ENCODE measurements at places on chromosomes 2 and 18. TPM values are rescaled to one million over a fixed set of nuclear protein-coding genes. Genes with fewer than 3 reads are reported as not detected.
A peak's percentile ranks its signal among the peaks of the same experiment; 100 is the strongest.

The IGFBP2 gene
- 413 TPM for total RNA-seq

The CCDC85A gene
- 3.2 TPM for total RNA-seq

The MLPH gene
- total RNA-seq, result 13.8 TPM

The SLC35F6 gene
- 40.0 TPM for total RNA-seq

The WIPF1 gene
- 43.4 TPM for total RNA-seq

The PSMA8 gene
- not detected for total RNA-seq

The RNF152 gene
- total RNA-seq, result 11.2 TPM

DNA sequence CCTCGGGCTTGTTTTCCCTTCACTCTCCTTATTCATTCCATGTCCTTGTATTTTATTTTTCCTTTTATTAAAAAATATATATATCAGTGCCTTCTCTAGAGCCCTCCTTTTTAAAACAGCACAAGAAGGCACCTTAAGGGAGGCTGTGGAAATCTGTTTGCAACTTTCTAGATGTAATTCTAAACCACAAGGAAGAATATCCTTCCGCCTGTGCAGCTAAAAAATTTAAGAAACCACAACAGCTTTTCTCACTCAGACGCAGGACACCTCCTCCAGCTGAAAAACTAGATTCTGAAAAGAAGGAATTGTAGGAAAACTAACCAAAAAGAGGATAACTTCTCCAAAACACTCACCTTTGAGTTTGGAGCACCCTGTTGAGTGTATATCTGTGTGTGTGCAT lies 142.2 kb downstream of the BCL11A start:
- H3K36me3 ChIP-seq, result no peaks in the 10 kb centered on the region
- no peaks in the 10 kb centered on the region for H3K4me1 ChIP-seq
- peaks cover 19% of the 10 kb centered on the region for H3K27me3 ChIP-seq
- no peak for ATAC-seq

- H3K36me3 ChIP-seq, result no peaks in the 10 kb centered on the region
- peaks cover 10% of the 10 kb centered on the region for H3K27me3 ChIP-seq
- peak; percentile 49 for ATAC-seq
- H3K27ac ChIP-seq, result peak overlapping the region; percentile 84
Measured at GRCh38 chr18:36296650-36297416, 680 bp upstream of the FHOD3 start.

GRCh38 chr2:164841719-164842623 lies at the start of gene COBLL1:
TSS of gene COBLL1 (minus strand) at chr2:164841823. CDS start at chr2:164841196, 627 bp downstream.
- H3K4me1 ChIP-seq, result peaks cover 3% of the 10 kb centered on the region
- peak; percentile 84 for ATAC-seq
- no peaks in the 10 kb centered on the region for H3K27me3 ChIP-seq
- peak within 1 kb of the TSS; percentile 93 for H3K27ac ChIP-seq

- ATAC-seq, result no peak
- H3K36me3 ChIP-seq, result peaks cover 46% of the 10 kb centered on the region
- H3K27ac ChIP-seq, result no peak overlapping the region
- H3K27me3 ChIP-seq, result no peaks in the 10 kb centered on the region
Measured at GRCh38 chr18:22987547-22988189, 54.5 kb downstream of the RBBP8 start.

DNA sequence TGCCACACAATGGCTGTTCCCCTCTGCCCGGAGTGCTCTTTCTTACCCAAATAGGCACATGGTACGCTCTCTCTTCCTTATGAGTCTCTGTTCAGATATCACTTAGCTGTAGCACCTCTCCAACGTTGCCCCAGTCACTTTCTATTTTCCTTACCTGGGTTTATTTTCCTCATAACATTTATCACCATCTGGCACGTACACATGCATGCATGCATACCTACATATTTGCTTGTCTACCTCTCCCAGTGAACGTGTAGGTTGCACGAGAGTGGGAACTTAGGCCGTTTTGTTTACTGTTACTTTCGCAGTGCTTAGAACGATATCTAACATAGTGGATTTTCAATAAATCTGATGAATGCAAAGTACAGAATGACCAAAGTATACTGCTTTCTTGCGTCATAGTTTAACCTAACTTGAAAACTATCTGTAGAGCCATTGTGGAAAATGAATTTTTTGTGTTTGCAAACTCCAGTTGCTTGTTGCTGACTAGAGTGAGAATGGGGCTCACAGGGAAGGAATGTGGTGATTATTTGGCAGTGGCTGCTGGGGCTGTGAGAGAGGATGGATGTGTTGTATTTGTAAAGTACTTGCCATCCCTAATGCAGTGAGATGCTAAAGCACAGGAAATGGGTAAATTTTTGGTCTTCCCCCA lies 47.1 kb downstream of the ACSL3 start:
- H3K27ac ChIP-seq, result no peak overlapping the region
- no peak overlapping the region for H3K4me3 ChIP-seq
- H3K4me1 ChIP-seq, result peaks cover 6% of the 10 kb centered on the region
- no peaks in the 10 kb centered on the region for H3K27me3 ChIP-seq

DNA sequence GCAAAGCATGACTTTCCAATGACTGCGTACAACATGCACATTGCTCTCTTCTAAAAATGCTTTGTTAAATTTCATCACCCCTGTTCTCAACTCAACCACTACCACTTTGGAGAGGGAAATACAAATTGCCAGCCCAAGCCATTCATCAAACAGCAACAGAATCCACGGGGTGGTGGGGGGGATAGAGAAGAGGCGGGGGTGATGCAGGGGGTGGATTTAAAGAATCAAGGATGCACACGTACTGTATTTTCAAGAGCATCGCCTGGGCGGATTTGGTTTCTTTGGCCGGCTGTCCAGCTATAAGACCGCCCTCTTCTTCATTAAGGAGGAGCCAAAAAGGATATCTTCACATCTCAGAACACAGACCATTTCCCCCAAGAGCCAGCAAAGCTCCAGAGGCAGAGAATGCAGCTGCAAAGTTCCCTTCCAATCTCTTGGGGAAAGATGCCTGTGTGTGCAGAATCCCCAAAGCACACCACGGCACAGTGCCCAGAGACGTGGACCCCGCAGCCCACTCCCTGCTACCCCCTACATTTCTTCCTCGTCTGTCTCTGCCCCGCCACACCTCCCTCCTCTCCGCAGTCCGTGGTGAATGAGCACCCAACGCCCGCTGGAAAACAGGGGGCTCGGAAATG lies 977 bp downstream of the SLC8A1 start:
- H3K36me3 ChIP-seq, result no peaks in the 10 kb centered on the region
- peak overlapping the region; percentile 71 for H3K4me3 ChIP-seq
- H3K4me1 ChIP-seq, result no peaks in the 10 kb centered on the region
- H3K27me3 ChIP-seq, result no peaks in the 10 kb centered on the region
- H3K27ac ChIP-seq, result peak overlapping the region; percentile 88

- H3K4me1 ChIP-seq, result peaks cover 72% of the 10 kb centered on the region
- peak overlapping the region; percentile 54 for H3K4me3 ChIP-seq
- H3K27me3 ChIP-seq, result peaks cover 100% of the 10 kb centered on the region
- peak overlapping the region; percentile 79 for H3K27ac ChIP-seq
- no peaks in the 10 kb centered on the region for H3K36me3 ChIP-seq
Measured at GRCh38 chr2:45008296-45009129, 739 bp downstream of the SIX2 start.

GRCh38 chr18:45749918-45750689 lies 26.1 kb downstream of the SLC14A1 start:
- no peak for ATAC-seq
- peaks cover 3% of the 10 kb centered on the region for H3K27me3 ChIP-seq
- no peak overlapping the region for H3K27ac ChIP-seq

DNA sequence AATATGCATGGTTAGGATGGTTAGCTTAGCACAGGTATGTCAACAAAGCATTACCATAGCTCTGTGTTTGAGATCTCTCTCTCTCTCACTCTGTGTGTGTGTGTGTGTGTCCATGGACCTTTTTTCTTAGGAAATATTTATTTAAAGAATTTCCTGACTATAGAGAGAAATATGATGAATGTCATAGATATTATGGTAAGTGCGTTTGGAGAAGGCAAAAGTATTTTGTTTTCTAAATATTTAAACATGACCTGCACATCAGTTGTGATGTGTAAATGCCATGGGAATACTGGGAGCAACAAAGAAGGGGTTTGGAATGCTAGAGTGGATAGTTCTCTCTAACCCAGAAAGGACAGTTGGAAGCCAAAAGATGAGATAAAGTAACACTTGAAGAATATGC lies 3.9 kb upstream of the TMEM178A start:
- no peak overlapping the region for H3K4me3 ChIP-seq
- H3K4me1 ChIP-seq, result no peaks in the 10 kb centered on the region
- no peaks in the 10 kb centered on the region for H3K36me3 ChIP-seq
- H3K27ac ChIP-seq, result no peak overlapping the region
- ATAC-seq, result no peak

DNA sequence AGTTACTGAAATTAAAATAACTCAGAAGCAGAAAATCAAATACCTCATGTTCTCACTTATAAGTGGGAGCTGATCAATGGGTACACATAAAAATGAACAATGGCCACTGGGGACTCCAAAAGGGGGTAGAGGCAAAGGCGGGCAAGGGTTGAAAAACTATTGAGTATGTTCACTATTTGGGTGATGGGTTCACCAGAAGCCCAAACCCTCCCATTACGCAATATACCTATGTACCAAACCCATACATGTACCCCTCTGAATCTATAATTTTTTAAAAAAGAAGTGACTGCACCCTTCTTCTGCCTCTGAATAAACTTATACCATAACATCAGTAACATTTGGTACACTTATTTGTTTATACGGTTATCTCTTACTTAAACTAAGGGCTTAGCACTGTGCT lies 119.4 kb downstream of the ZRANB3 start:
- H3K4me1 ChIP-seq, result no peaks in the 10 kb centered on the region
- no peaks in the 10 kb centered on the region for H3K27me3 ChIP-seq
- H3K36me3 ChIP-seq, result no peaks in the 10 kb centered on the region
- no peak overlapping the region for H3K4me3 ChIP-seq
- H3K27ac ChIP-seq, result no peak overlapping the region

DNA sequence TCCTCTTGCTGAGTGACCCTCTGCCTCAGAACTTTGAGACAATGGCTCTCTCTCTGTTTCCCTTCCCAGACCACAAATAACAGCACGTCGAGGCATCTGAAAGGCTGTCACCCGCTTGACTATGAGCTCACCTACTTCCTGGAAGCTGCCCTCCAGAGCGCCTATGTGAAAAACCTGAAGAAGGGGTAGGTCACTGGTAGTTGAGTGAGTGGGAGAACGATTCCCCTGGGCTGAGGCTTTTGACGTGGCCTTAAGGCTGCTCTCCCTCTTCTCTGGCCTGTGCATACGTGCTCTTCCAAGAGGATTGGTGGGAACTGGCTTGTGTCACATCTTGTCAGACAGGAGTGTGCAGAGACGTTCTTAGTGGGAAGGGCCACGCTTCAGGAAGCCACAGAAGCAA lies 63.1 kb upstream of the MCFD2 start:
- ATAC-seq, result no peak
- H3K36me3 ChIP-seq, result peaks cover 72% of the 10 kb centered on the region
- no peak overlapping the region for H3K27ac ChIP-seq
- H3K27me3 ChIP-seq, result no peaks in the 10 kb centered on the region

- H3K27ac ChIP-seq, result no peak overlapping the region
- no peaks in the 10 kb centered on the region for H3K4me1 ChIP-seq
- no peak overlapping the region for H3K4me3 ChIP-seq
- no peak for ATAC-seq
Measured at GRCh38 chr2:134144081-134144596, 109.7 kb upstream of the MGAT5 start.

DNA sequence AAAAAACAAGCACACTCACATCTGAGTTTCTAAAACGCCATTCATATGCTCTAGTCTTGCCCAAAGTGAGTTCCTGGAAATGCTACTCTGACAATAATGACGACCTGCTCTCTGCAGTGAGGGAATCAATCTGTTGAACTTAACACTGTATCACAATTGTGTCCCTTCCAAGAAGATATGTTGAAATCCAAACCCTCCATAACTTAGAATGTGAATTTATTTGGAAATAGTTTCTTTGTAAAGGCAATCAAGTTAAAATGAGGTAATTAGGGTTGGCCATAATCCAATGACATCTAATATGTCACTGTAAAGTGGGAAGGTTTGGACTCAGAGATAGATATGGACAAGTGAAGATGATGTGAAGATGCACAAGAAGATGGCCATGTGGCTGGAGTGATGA lies 264.5 kb downstream of the CD226 start:
- H3K27ac ChIP-seq, result no peak overlapping the region
- no peak overlapping the region for H3K4me3 ChIP-seq
- no peak for ATAC-seq
- no peaks in the 10 kb centered on the region for H3K36me3 ChIP-seq
- H3K27me3 ChIP-seq, result no peaks in the 10 kb centered on the region

- no peaks in the 10 kb centered on the region for H3K36me3 ChIP-seq
- no peak overlapping the region for H3K4me3 ChIP-seq
- H3K27ac ChIP-seq, result no peak overlapping the region
- no peaks in the 10 kb centered on the region for H3K4me1 ChIP-seq
- H3K27me3 ChIP-seq, result no peaks in the 10 kb centered on the region
Measured at GRCh38 chr2:132422736-132423135, 6.1 kb downstream of the GPR39 start.

GRCh38 chr2:158004126-158004764 lies 97.4 kb upstream of the UPP2 start:
- no peak overlapping the region for H3K27ac ChIP-seq
- no peaks in the 10 kb centered on the region for H3K27me3 ChIP-seq
- no peaks in the 10 kb centered on the region for H3K36me3 ChIP-seq

GRCh38 chr2:406876-407275 lies 119.0 kb upstream of the ALKAL2 start:
- no peaks in the 10 kb centered on the region for H3K4me1 ChIP-seq
- H3K4me3 ChIP-seq, result no peak overlapping the region
- peaks cover 21% of the 10 kb centered on the region for H3K27me3 ChIP-seq
- no peak overlapping the region for H3K27ac ChIP-seq
- no peaks in the 10 kb centered on the region for H3K36me3 ChIP-seq
- no peak for ATAC-seq

DNA sequence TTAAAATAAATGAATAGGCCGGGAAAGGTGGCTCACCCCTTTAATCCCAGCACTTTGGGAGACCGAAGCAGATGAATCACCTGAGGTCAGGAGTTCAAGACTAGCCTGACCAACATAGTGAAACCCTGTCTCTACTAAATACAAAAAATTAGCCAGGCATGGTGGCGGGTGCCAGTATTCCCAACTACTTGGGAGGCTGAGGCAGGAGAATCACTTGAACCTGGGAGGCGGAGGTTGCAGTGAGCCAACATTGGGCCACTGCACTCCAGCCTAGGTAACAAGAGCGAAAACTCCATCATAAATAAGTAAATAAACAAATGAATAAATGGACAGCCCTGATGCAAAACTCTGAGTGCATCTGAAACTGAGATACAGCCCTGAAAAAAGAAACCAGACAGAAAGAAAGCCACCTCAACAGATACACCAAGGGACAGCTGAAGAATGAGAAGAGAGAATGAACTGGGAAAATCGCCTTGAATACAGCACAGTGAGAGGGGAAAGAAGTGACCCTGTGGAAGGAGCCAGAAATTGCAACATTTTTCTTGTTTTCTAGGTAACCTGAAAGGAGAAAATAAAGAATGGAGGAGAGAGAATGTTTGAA lies 64.4 kb downstream of the TRABD2A start:
- no peaks in the 10 kb centered on the region for H3K27me3 ChIP-seq
- H3K36me3 ChIP-seq, result no peaks in the 10 kb centered on the region
- ATAC-seq, result no peak
- H3K4me1 ChIP-seq, result no peaks in the 10 kb centered on the region
- H3K4me3 ChIP-seq, result no peak overlapping the region
- no peak overlapping the region for H3K27ac ChIP-seq

Measured in gastroesophageal sphincter (tissue), 4 donors.